GM12865 (cell line): ENCODE measurements at places on chromosomes 7 and 10.
A peak's percentile ranks its signal among the peaks of the same experiment; 100 is the strongest.

DNA sequence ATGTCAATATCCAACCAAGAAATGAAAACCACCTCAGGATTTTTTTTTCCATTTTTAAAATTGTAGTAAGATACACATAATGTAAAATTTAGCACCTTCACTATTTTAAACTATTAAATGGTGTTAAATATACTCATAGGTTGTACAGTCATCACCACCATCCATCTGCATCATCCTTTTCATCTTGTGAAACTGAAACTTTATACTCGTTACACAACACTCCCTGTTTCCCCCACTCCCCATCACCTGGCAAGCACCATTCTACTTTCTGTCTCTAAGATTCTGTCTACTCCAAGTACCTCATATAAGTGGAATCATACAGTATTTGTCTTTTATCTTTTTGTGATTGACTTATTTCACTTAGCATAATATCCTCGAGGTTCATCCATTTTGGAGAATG lies 335.2 kb upstream of the NPSR1 start:
- DNase-seq = peak; percentile 2

DNA sequence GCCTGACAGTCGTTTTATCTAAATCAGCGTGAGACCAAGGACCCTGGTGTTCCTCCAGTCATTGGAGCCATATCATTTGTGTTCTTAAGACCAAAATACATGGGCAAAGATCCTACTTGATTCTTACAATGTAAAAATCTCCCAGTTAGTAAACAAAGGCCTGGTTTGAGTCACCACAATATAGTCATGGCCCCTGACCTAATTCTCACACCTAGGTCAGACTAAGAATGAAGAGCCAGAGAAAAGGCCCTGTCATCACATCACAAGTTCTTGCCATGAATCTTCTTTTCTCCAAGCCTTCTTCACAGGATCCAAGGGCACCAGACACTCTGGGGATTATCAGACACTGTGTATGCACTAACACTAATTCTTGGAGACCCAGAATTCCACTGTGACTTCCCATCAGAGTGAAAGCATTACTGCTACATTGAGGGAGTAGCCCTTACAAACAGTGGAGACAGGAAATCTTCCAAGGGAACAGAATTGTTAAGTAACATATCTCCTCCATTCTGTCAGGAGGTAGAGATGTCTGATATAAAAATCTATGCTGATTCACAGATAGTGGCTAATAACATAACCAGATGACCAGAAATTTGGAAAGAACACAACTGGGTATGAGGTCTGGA lies 7.6 kb upstream of the ERVW-1 start:
- no peak for DNase-seq

DNA sequence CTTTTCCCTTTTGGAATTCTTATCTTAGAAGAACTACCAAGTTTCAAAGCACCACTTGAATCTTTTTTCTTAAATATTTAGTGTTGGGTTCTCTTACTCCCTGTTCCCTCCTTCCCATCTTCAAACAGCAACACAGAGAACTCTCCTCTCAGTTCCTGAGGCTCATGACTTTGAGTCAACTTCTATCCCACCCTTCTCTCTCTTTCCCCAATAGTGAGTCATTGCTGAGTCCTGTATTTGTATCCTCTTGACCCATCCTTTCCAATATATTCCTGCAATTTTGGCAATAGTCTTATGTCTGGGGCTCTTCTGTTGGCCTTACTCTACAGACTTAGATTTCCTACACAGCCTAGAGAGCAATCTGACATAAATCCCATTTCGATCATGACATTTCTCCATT lies 20.8 kb upstream of the JCAD start:
- DNase-seq = no peak

DNA sequence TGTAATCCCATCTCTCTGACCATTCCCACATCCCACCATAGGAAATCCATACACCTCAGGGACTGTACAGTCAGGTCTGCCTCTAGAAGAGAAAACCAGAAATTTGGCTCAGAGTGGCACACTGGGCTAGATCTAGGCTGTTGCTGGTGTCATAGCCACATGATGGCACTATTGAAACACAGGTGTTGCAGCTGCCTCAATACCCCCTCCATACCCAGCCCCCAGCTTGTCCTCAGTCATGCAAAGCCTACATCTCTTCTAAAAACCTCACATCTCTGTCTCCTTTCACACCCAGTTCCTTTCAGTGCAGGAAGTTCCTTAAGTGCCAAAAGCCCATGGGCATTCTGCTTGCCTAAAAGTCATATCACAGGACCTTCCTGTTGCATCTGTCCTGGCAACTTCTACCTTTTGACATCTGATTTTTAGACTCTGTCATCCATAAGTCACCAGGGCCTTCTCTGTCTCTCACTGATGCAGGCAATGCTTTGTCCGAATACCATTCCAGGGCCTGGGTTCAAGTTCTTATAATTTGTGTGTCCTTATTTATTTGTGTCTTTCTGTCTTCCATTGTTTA lies 27.0 kb upstream of the HIBADH start:
- peak; percentile 46 for DNase-seq

DNA sequence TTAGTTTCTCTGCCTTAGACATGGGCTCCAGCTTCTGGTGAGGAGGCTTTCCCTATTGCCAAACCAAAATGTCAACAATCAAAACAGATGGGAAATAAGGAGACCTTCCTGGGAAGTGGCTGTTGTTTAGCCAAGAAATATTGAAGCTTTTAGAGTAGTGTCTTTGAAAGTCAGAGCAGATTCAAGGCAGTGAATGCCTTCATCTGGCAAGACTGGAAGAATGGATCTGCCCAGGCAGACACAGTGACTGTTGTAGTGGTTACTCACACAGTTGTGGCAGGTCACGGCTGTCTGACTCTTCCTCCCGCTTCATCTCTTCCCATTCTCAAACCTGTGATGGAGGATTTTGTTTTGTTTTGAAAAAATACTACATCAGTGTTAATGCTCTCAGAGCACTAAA lies 154.1 kb upstream of the ADO start:
- DNase-seq = no peak

GRCh38 chr10:71379118-71379766 lies 17.5 kb upstream of the CDH23 start:
- no peak for DNase-seq

GRCh38 chr10:88107296-88108097 lies 244.1 kb downstream of the PTEN start:
- no peak for DNase-seq

GRCh38 chr10:96743988-96744585 lies 23.8 kb upstream of the PIK3AP1 start:
- DNase-seq = peak; percentile 63

- DNase-seq = no peak
Measured at GRCh38 chr10:124033887-124034218, 59.5 kb downstream of the CHST15 start.

DNA sequence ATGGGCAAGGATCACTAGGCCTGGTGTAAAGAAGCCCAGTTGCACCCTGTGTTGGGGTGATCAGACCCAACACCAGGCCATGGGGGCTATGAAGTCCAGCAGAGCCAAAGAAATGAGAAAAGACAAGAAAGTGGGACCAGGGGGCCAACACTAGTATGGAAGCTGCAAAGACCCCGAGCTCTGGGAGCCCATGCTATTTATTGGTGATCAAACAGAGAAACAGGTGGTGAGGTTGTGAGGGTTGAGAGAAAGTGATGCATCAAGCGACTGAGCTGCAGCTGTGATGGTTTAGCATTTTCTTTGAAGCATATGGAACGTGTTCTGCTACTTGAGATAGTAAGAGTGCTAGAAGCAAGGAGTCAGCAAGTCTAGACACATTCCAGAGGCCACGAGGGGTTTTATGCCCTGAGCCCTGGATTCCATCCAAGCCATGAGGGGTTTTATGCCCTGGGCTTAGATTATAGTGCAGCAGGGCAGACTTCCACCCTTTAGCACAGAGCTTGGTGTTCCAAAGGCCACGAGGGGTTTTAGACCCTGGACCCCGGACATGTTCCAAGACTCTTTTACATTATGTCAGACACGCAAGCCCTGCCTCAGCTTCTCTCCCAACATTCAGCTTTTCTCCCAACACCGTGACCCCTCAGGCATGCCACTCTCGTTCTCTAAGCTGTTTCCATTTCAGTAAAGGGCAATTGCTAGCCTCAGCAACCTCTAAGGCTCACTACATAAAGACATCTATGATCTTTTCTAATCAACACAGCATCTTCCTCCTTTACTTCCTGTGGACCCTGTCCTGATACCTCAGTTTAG lies 43.1 kb upstream of the GPAM start:
- DNase-seq = no peak

- DNase-seq = no peak
Measured at GRCh38 chr10:127090138-127090537, 106.3 kb downstream of the INSYN2A start.

DNA sequence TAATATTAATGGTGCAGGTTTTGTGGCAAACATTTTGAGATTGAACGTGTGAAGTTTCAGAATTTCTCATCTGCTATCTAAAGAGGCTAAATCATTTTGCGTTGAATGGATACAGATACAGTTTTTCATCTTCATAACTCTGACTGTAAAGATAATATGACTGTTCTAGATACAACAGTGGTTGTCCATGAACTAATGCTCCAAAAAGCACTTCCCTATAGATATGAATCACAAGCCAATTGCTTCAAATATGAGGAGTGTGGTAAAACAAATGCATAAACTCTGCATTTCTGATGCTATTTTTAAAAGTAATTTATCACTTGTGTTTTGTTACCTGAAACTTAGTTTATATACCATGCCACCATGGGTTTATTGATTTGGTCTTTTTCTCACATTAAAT lies 750.1 kb downstream of the MAGI2 start:
- DNase-seq = no peak

- DNase-seq = no peak
Measured at GRCh38 chr10:122966879-122967278, 12.9 kb upstream of the C10orf88 start.

DNA sequence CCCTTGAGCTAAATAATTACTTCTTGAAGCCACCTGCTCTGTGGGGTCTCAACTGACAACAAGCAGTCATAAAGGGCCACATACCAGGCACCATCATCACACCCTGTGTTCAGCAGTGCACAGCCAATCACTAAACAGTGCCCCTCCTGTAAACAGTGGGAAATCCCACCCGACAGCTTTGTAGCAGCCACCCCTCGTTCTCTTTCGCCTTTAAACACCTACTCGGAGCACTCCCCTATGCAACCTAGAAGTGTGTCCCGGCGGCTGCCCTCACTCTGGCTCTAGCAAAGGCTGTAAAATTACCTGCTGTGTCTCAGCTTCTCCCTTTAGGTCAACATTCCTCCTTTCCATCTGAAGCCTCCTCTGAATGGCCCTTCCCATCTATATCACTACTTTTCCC lies 111.9 kb downstream of the TCERG1L start:
- no peak for DNase-seq

GRCh38 chr10:126137562-126138221 lies 241.3 kb downstream of the FANK1 start:
- DNase-seq = no peak

DNA sequence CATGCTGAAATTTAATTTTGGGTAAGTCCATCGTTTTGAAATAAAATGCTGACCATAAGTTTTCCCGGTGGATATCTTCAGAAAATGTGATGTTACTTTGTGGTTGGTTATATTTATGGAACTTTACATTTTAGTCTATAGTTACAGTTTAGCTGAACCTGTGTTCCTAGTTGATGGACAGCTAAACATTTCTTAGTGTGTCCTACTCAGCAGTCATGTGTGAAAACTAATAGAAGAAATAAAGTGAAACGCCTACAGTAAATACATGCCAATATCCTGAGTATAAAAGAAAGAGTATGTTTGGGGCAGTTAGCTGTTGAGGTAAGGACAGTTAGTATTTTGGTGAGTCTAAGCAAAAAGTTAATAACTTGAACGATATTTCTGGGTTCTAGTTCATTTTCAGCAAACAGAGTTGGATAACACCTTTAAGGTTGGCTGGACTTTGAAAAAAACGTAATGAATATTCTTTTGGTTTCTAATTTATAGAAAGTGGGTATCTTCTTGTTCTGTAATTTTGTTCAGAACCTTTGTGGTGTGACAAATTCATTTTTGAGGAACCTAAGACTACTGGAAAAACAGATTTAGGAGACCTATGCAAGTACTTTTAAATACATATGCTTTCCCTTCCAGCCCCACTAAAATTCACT lies 28.7 kb downstream of the LCOR start:
- no peak for DNase-seq

DNA sequence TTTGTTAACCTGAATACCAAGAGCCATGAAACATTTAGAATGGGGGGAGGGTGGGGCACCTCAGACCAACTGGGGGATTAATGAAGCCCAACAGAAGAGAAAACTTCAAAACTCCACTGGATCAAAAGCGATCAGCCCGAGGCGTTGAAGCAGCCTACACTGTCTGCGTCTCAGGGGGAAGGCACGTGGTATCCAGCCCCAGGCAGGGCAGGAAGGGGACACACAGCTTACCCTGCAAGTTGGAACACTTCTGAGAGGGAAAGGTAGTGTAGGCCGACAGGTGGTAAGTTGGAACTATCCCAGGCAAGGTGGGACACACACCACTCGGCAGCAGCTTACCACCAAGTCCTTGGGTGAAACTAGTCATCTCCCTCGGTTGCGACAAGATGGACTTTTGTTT lies 102.9 kb downstream of the TAX1BP1 start:
- no peak for DNase-seq

- DNase-seq = no peak
Measured at GRCh38 chr7:141679014-141679413, 23.0 kb downstream of the DENND11 start.

DNA sequence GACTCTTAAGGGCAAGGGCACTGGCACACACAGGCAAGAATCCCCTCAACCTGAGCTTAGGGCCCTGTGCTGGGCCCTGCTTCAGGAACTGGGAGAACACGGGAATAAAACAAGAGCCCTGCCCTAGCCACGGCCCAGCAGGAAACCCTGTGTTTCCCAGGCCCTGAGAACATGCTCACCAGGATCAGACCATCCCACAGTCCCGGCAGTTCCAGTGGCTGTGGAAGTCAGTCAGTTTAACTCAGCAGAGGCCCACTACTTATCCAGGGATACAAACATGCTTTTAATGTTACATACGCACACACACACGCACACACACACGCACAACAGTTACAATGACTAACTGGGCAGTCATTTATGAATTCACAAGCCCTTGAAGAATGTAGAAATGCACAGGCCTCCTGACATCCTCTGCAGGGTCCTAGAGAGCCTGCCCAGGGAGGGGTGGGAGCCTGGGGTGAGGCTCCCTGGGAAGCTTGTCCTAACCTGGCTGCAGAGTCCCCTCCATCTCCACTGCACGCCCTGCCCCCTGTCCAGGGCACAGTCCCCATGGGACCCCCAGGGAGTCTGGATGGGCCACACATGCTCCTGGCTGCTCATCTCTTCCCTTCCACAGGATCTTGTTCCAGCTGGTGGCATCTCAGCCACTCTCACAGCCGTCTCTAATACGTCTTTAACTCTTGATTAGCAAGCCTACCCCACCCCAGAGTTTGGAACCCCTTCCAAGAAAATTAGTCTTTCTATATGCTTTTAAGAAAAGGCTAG lies 97.6 kb downstream of the TCERG1L start:
- no peak for DNase-seq

GRCh38 chr10:12795315-12796110 lies 206.0 kb downstream of the CCDC3 start:
- DNase-seq = no peak

- no peak for DNase-seq
Measured at GRCh38 chr10:116069856-116070255, 203.2 kb downstream of the GFRA1 start.
